Osteoblast (primary cell): ENCODE measurements at places on chromosomes 6 and 20.

- DNase-seq, result no peak
These were observed 7.3 kb downstream of the EDN1 start for GRCh38 chr6:12297363-12298016.

DNA sequence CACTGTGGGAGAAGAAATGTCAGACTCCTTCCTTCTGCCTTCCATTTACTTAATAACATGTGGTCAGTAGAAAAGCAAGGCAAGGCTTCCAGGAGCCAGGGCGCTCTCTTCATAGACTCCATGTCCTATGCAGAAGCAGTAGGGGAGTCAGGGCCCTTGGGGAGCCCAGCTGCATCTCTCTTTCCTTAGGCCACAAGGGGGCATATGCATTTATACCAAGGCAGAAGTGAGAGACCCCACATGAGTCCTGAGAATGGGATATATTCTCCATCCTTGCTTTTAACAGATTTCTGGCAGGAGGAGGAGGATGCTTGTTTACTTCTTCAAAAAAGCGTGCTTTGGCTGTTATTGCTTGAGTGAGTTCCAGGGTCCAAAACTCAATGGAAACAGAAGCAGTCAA, 198.5 kb downstream of the HIVEP2 start:
- no peak for DNase-seq

DNA sequence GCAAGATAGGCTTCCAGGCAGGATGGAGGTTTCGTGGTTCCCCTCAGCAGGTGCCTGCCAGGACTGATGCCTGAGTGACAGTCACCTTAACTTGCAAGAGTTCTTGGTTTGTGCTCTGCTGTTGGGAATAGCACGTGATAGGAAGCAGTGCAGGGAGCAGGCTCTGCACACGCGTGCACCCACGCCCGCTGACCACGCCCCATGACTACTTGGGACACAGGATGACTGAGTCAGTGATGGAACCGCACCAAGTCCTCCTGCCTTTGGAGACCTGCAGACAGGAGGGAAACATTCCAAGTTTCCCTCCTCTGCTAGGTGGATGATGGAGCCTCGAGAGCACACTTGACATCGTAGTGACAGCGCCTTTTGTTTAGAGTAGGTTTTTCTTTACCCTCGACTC, 164.2 kb downstream of the DTNBP1 start:
- no peak for DNase-seq

- DNase-seq, result no peak
These were observed 428.8 kb upstream of the ID4 start for GRCh38 chr6:19408331-19408730.

- DNase-seq, result peak; percentile 82
These were observed 24.0 kb upstream of the HDAC2 start for GRCh38 chr6:113994934-113995342.

DNA sequence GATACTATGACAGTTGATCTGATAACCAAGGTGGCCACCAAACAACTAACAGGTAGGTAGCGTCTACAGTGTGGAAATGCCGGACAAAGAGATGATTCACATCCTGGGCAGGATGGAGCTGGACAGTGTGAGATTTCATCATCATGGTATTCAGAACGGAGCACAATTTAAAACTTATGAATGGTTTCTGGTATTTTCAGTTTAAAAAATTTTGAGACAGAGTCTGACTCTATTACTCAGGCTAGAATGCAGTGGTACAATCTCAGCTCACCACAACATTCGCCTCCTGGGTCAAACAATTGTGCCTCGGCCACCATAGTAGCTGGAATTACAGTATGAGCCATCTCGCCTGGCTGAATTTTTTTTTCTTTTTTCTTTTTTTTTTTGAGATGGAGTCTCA, 43.8 kb downstream of the CEP57L1 start:
- DNase-seq, result peak; percentile 35

- DNase-seq, result no peak
These were observed 127.8 kb downstream of the SLC16A10 start for GRCh38 chr6:111215131-111215530.
